ENCODE measurements at places on chromosomes 3 and 15. TPM values are rescaled to one million over a fixed set of nuclear protein-coding genes. Genes with fewer than 3 reads are reported as not detected.

The ACVR2B gene
- 1.9 TPM for total RNA-seq

The ADAMTSL3 gene
- total RNA-seq = 1.2 TPM

The PPM1L gene
- total RNA-seq = 3.2 TPM

The FGF7 gene
- total RNA-seq = 0.13 TPM

The TM4SF4 gene
- not detected for total RNA-seq

The GPR176 gene
- total RNA-seq = 3.4 TPM

The ZBED2 gene
- total RNA-seq = 8.2 TPM

The SLCO3A1 gene
- total RNA-seq = 4.5 TPM

The CNTN3 gene
- total RNA-seq = 1.5 TPM

The GRIP2 gene
- total RNA-seq = under 0.01 TPM

The PRKCD gene
- total RNA-seq = 5.5 TPM

The ZCWPW2 gene
- total RNA-seq = 0.38 TPM

The PDIA5 gene
- total RNA-seq = 32.4 TPM

The IL5RA gene
- total RNA-seq = not detected

DNA sequence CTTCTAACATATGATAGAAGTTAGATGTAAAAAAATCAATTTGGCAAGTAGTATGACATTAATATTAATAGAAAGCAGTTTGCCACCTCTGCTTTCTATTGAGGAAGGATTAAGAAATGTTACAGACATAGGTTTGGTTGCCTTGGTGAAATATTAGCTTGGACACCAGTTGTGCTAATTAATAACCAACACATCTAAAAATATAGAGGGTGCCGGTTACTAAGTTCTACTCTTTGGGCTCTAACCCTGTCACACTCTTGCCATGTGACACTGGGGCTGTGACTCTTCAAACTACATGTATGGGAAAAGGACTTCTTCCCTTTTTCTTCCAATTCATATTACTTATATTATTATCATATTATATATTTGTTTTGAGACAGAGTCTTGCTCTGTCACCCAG, 64.4 kb downstream of the TRIM71 start:
- no peak for DNase-seq

- DNase-seq = no peak
These were observed 4.3 kb downstream of the MASP1 start for GRCh38 chr3:187287256-187287655.

DNA sequence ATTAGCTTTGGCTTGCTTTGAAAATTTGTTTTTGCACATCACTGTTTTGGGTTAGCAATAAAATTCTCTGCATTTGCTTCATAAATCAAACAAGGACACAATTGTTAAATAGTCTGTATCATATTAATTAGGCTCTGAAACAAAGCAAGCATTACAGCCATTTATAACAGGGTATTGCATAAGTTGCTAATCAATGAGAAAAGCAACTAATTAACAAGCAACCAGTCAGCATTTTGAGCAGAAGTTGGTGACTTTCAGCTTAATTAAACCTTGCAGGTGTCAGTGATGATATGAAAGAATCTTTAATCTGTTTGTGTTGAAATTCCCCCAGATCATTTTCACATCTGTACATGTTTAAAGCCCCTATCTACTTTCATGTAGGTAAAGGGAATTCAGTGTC, 495.1 kb downstream of the IL5RA start:
- no peak for DNase-seq

- DNase-seq = peak; percentile 29
These were observed 453.0 kb downstream of the DIPK2A start for GRCh38 chr3:144424606-144425005.

GRCh38 chr3:33202711-33203457, 15.7 kb downstream of the SUSD5 start:
- no peak for DNase-seq

- DNase-seq = no peak
These were observed 242.1 kb upstream of the PDZRN3 start for GRCh38 chr3:73866846-73867245.

DNA sequence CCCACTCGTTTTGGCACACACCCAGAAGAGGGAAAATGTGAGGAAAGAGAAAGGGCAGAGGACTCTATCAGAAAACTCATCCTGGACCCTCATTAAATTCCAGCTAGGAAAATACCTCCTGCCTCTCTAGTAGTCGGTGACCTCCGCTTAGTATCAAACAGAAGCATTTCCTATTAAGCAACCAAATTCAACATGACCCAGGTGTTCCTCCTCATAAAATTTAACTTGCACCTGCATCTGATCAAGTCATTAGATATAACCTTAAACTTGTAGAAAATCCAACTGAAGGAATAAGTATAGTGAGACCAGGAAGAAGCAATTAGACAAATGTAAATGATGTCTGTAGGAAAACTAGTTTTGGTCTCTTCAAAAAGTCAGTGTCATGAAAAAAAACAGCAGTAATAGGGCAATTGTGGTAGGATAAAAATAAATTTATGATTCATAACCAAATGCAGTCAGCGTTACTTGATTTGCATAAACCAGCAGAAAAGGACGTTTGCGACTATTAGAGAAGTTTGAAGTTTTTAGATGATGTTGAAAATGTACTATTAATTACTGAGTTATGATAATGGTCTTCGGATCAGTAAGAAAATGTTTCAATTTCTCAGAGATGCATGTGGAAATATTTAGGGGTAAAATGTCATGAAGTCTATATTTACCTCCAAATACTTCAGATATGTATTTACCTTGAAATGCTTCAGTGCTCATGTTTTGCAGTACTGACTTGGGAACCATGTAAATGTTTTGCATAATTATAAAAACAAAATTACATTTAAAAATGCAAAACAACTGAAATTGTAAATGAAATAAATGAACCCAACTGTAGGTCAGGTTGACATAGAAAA, 44.6 kb downstream of the LDHAL6B start:
- no peak for DNase-seq

DNA sequence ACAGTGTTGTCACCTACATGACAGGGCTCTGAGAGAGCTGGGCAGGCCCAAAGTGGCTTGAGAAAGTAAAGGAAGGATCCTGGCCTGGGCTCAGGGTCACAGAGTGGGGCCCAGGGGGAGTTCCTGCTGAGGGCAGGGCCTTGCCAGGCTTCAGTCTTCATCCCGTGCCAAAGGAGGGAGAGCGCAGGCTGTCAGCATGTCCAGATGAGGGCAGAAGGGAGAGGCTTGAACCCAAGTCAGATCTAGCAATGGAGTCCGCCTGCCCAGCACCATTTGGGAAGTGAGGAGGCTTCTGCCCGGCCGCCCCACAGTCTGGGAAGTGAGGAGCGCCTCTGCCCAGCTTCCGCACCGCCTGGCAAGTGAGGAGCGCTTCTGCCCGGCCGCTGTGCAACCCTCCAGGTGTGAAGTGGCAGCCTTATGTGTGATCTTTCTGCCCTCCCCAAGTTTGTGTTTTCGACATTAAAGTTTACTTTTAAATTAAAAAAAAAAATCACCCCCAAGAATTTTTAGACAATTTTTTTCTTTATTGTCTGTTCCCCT, 303.6 kb upstream of the PROK2 start:
- DNase-seq = no peak

DNA sequence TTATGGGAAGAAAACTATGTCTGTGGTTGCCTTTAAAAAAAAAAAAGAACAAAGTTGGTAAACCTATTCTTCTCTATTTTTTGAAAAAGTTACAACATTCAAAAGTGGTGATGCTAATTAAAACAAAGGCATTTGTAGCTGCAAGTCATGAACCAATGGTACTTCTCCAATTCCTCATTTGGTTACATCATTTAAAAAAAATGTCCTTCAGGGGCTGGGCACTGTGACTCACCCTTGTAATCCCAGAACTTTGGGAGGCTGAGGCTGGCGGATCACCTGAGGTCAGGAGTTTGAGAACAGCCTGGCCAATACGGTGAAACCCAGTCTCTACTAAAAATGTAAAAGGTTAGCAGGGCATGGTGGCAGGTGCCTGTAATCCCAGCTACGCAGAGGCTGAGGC, 574.6 kb downstream of the VGLL3 start:
- DNase-seq = peak; percentile 1

- DNase-seq = no peak
These were observed 106.6 kb downstream of the LRIG1 start for GRCh38 chr3:66394019-66394752.

- DNase-seq = peak; percentile 1
These were observed 47.4 kb downstream of the CLSTN2 start for GRCh38 chr3:139982404-139982803.

- DNase-seq = peak; percentile 36
These were observed 84.6 kb downstream of the SLC9A9 start for GRCh38 chr3:143763564-143764162.

- DNase-seq = no peak
These were observed 26.1 kb downstream of the ZXDC start for GRCh38 chr3:126449621-126450051.

DNA sequence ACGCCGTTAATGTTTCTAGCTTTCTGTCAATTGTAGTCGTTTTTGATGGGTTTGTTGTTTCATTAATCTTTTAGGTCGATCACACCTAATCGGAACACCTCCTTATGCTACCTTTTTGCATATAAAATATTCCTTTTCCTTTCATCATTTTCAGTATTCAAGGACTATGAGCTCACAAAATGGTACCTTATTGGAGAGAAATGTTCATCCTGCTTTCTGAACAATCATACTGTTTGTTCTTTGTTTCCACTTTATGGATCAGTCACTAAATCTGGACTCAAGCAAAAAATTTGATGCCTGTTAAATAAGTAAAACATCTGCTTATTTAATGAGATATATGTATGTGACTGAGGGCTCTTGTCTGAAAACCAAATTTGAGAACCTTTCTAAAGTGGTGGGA, 1.1 kb downstream of the KIF15 start:
- no peak for DNase-seq

- no peak for DNase-seq
These were observed 6.4 kb downstream of the RASA2 start for GRCh38 chr3:141493184-141493583.

DNA sequence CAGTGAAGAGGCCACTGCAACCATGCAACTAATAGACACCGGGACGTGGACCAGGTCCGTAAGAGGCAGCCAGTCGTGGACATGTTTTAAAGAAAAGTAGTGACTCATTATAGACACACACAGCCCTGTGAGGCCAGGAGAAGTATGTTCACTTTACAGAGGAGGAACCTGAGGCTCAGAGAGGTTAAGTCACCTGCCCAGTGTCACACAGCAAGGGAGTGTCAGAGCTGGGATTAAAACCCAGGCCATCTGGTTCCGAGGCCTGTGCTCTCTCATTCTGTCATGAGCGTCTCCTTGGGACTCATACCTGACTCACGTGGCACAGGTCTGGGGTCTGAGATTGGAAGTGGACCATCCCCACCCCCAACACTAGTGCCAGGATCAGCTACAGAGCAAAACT, 28.1 kb upstream of the GRIP2 start:
- DNase-seq = no peak

- no peak for DNase-seq
These were observed 13.0 kb downstream of the TF start for GRCh38 chr3:133758964-133759739.

- peak; percentile 62 for DNase-seq
These were observed 18.7 kb downstream of the CFAP161 start for GRCh38 chr15:81152799-81153198.
